ENCODE measurements at places on chromosomes 7 and 10.

DNA sequence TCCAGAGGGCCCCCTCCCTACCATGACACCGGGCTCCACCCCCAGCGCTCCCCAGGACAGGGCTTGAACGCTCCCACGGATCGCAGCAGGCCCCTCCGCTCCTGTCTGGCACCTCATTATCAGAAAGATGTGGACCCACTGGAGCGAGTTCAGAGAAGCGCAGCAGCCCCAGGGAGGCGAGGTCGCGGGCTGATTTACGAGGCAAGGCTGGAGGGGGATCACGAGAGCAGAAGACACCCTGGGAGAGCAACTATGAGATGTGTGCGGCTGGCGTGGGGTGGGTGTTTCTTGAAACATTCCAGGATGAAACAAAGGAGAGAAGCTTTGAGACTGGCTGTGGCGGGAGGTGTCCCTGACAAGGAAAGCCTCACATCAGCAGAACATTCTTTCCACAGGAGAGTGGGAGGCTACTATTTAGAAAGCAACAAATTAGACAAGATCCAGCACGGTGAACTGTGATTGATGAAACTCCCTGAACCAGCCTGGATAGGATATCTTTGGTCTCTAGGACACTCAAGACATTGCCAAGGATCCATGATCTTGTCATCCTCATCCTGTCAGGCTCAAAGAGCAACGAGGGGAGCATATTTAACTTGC lies 66.0 kb downstream of the JCAD start:
- no peak for DNase-seq

- DNase-seq = no peak
These were observed 395.9 kb downstream of the TFEC start for GRCh38 chr7:115634633-115635032.

- DNase-seq = no peak
These were observed 34.3 kb downstream of the R3HCC1L start for GRCh38 chr10:98168766-98169165.

DNA sequence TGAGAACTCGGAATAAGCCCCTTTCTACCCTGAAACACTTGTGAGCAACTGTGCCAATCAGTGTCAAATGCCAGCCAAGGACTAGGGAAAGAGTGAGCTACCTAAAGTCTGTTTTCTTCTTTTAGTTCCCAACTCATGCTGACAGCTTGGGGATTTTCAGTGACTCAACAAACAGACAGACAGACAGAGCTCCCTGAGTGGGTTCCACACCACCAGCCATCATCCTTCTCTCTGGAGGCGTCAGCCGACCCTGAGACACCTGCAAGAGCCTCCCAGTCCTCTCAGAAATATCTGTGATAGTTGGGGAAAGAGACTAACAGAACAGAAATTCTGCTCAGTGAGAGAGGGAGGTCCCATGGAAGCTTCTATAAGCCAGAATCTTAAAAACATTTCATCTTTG lies 49.5 kb downstream of the GATA3 start:
- no peak for DNase-seq

GRCh38 chr10:64037071-64037661 lies 516.0 kb downstream of the REEP3 start:
- no peak for DNase-seq

DNA sequence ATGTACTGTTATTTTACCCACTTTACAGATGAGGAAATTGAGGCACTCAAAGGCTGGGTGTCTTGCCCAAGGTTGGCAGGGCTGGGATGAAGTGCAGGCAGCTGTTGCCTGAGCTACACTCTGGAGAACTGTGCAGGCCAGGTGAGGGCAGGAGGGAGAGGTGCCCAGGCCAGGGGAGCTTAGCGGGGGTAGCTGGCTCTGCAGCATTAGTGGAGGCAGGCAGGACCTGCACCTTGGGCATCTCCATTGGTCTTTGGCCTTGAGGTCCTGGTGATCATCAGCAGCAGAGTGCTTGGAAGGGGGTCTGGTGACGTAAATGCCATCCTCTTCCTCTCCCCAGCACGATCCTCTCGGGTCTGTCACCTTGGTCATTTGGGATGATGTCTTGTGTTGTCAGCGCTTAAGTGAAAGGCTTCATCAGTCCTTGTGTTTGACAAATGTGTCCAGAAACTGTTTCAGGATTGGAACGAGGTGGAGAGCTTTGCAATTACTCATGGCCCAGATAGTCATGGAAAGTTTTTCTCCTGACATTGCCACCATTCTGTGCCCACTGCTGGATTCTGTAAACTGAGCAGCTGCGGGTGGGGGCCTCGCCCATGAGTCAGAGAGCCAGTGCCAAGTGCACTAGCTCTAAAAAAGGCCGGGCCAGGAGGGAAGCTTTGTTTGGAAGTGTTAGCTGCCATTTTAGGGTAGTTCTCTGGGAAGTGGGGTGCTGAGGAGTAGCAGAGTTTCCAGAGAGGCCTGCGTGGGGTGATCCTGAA lies 47.6 kb downstream of the TSPAN15 start:
- DNase-seq = no peak

DNA sequence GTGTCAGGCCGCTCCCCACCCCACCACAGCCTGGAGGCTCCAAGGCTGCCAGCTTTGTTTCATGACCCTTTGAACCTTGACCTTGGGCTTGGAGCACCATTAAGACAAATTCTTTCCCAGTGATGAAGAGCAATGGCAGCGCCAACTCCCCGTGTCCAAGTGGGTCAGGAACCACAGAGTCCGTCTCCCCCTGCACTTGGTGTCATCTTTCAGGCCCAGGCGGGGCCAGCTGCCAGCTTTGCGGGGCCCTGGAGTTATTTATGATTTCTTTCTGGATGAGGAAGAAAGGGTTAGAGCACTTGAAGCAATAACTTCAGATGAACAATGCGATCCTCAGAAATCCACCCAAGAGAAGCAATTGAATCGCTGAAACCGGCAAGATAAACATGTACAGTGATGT lies 110.8 kb downstream of the MYL10 start:
- no peak for DNase-seq

DNA sequence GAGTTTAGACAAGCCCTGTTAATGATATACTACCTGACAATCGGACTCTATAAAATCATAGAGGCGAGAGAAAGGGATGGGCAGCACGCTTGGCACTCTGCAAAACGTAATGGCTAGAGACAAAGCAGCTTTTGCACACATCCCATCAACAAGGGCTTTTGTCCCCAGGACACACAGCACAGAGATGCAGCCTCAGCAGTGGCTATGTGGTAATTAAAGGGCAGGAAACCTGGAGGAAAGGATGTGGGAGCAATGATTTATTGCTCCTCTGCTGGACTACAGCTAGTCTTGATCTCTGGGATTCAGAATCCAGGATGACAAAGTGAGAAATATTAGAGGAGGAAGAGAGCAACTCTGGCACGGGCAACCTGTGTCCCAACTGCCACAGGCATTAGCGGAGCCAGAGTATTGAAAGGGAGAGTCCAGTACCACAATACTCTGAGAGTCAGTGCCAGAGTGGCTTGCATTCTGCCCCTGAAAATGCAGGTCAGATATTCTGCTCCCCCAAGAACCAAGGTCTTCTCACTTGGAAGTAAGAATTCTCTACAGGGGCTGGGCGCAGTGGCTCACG lies 96.5 kb downstream of the ARMH3 start:
- DNase-seq = no peak

DNA sequence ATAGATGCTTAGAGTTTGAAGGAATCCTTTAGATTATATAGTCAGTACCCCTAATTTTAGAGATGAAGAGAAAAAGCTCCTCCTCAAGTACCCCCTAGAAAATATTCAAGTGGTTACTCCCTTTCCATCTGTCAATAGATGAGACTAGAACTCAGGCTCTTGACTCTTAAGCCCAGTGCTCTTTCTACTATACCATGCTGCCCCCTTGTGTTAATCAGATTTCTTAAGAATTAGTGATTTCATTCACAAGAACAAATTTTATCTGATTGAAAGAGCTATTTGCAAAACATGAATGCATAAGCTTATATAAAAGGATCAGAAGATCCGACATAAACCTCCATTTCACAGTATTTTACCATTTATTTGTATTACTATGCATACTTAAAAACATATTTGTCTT lies 179.3 kb downstream of the TFEC start:
- DNase-seq = peak; percentile 36

- DNase-seq = no peak
These were observed 116.5 kb downstream of the GRM3 start for GRCh38 chr7:86760236-86760635.

GRCh38 chr7:2950578-2950977 lies 93.1 kb downstream of the CARD11 start:
- DNase-seq = no peak

DNA sequence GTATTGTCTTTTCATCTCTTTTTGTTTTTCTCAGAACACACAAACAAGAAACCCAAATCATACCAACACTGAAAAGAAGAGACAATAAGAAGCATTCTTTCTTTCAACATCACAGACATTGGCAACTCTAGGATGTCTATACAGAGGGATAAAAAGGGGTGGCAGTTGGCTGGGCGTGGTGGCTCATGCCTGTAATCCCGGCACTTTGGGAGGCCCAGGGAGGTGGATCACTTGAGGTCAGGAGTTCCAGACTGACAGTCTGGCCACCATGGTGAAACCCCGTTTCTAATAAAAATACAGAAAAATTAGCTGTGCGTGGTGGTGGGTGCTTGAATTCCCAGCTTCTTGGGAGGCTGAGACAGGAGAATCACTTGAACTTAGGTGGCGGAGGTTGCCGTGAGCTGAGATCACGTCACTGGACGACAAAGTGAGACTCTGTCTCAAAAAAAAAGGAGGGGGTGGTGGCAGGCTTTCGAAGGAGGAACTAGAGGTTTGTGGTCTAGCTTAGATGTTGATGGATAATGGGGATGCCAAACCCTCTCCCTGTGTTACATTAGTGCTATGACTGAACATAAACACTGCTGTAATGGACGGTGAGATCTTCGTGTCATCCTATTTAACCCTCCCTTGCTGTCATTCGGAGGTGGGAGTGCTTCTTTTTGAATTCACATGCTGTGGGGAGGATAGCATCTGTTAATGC lies 9.4 kb downstream of the CNNM2 start:
- no peak for DNase-seq

DNA sequence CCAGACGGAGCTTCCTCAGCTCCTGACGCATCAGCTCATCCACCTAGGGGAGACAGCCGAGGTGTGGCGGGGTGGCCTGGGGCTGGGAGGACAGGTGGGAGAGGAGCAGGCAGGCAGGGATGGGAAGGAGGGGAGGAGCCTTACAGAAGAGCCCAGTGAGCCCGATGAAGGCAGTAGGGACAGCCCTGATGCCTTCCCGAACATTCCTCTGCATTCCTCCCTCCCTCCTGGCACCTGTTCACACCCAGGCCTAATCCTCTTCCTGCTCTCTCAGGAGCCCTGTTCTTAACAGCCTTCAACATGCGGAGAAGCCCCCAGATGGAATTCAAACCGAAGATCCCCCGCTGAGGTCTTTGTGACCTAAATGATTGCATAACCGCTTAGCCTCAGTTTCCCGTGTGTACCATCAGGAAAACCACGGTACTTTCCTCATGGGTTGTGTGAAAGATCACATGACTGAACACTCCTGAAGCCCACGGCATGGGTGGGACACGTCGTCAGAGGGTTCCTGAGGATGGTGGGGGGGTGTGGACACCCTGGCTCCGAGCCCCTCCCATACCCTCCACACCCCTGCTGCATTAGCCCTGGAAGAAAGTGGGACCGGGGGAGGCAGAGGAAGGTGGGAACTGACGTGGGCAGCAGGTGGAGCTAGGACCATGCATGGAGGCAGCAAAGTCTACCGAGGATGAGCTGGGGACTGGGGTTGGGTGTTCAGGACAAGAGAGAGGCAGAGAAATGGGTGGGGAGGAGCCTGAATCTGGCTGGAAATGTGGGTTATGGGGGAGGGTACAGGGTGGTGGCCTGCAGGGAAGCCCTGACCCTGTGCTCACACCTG lies 8.8 kb upstream of the ASB10 start:
- no peak for DNase-seq

- no peak for DNase-seq
These were observed 86.7 kb upstream of the PRR15 start for GRCh38 chr7:29476916-29477315.

DNA sequence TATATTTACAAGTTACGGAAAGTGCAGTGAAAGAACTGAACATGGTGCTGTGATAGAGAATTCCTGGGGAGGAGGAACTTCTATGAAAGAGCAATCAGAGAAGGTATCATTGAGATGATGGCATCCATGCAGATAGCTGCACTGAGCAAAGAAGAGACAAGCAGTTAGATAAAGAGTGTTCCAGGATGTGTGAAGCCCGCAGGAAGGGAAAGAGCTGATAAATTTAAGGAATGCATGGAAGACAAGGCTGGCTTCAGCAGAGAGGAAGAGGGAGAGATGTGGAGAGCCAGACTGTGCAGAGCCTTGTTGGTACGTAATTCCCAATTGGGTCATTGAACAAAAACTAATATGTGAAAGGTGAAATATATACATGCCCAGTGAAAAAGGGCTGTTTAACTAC lies 538.9 kb downstream of the INHBA start:
- DNase-seq = no peak

- DNase-seq = no peak
These were observed 767.4 kb upstream of the GHITM start for GRCh38 chr10:83371696-83372490.

DNA sequence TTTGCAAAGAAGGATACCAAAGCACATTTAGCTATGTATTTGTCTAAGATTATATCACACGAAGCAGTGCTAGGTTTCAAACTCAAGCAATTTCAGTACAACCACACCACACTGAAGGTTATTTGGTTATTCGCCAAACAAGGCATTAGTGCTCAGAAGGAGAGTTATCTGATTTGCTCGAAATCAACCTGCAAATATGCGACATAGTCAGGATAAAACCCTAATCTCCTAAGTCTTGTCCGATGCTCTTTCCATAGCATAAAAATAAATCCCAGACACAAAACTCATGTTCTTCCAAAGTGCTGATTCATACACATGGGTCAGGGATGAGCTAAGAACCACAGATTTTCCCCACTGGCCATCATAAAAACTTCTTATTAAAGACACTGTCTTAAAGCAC lies 1288.0 kb upstream of the SORCS1 start:
- no peak for DNase-seq

DNA sequence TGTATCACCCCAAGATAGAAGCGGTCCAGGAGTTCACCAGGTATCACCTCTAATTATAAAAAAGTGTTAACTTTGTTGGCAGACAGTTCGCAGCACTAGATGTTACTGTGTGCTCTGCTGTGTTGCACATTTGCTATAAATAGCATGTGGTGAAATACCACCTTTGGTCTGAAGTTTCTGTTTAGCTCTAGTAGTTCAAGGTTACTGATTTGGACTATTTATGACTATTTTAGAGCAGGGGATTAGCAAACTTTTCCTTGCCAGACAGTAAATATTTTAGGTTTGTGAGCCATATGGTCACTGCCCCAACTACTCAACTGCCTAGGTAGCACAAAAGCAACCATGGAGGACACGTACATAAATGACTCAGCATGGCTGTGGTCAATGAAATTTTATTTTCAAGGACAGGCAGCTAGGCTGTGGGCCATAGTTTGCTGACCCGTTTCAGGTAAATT lies 16.5 kb downstream of the DENND10 start:
- no peak for DNase-seq

Data from Jurkat, Clone E6-1 (cell line).